ENCODE measurements at places on chromosomes 12 and 14.

DNA sequence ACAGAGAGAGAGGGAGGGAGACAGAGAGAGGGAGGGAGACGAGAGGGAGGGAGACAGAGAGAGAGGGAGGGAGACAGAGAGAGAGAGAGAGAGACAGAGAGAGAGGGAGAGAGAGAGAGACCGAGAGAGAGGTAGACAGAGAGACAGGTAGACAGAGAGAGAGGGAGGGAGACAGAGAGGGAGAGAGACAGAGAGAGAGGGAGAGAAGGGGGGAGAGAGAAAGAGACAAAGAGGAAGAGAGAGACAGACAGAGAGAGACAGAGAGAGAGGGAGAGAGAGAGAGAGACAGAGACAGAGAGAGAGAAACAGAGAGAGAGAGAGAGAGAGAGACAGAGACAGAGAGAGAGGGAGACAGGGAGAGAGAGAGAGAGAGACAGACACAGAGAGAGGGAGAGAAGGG lies 47.8 kb upstream of the GALNT9 start:
- no peak for DNase-seq

GRCh38 chr12:5451251-5451650 lies 19.3 kb downstream of the NTF3 start:
- no peak for DNase-seq

DNA sequence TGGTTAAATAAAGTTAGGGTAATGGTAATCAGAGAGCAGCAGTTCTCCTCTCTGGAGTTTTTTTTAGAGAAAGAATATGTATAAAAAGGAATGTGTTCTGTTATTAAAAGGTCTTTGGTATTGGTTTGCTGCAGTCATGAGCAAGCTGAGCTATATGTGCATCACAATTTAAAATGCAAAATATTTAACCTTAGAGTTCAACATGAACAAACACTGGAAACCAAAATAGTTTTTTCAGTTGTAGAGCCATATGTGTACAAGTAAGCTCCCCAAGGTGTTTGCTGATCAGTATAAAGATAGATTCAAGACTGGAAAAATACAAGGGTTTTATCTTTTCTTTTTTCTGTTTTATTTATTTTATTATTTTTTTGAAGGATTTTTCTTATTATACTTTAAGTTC lies 245.0 kb downstream of the NUBPL start:
- no peak for DNase-seq

GRCh38 chr12:69266036-69266635 lies 26.8 kb downstream of the CPSF6 start:
- no peak for DNase-seq
